ENCODE measurements at places on chromosomes 1 and 21.
A peak's percentile ranks its signal among the peaks of the same experiment; 100 is the strongest.

- DNase-seq = no peak
Measured at GRCh38 chr1:152577168-152577567, 3.1 kb downstream of the LCE3D start.

GRCh38 chr1:212438831-212439237 lies 6.1 kb downstream of the NENF start:
- DNase-seq = no peak

DNA sequence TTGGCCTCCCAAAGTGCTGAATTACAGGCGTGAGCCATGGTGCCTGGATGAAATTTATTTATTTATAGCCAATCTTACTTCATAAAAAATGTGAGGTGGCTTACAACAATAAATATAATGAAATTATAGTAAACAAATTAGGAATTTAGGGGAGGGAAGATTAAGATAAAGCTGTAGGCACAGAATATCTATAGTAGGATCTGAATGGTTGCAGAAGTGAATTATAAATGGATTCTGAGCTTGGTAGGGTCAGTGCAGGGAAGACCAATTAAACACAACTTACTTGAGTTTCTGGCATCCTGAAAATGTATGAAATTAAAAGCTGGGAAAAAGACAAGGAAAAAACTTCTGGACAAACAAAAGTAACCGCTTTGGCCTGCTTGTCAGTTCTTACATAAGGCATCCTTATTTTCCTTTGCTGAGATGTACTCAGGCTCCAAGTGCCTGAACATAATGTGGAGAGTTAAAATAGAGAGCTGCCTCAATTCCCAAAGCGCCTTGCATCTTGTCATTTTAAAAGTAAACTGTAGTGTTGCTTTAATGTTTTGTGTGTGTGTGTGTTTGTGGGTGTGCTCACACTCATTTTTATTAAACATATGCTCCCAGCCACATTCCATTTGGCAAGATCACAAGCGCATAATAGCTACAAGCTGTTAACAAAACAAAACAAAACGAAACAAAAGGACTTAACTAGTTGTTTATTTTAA lies 247.3 kb downstream of the S1PR1 start:
- no peak for DNase-seq

DNA sequence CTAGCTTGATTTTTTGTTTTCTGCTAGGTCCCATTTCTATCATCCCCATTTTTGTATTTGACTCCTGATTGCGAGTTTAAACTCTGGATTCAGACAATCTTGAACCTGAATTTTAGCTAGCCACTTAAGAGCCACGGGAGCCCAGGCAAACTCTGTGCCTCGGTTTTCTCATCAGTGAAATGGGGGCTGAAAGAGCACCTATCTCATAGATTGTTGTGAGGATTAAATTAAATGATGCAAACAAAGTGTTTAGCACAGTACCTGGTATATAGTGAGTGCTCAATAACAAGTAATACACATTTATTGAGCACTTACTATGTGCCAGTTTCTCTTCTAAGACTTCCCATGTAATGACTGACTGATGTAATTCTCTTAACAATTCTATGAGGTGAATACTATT lies 158.1 kb upstream of the POU3F1 start:
- no peak for DNase-seq

DNA sequence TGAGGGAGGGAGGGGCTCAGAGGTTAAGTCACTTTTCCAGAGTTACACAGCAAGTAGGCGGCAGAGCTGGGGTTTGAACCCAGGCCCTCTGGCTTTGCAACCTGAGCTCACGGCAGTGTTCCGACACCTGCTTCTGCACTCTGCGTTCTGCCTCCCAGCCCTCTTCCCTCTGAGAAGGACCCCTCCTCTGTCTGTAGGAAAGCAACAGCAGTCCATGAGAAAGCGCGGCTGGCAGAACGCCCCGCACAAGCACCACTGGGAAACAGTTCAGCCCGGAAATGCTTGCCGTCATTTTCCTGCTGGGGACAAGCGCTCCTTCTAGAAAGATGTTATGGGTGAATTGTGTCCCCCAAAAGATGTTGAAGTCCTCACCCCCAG lies 241.1 kb downstream of the NPHP4 start:
- no peak for DNase-seq

DNA sequence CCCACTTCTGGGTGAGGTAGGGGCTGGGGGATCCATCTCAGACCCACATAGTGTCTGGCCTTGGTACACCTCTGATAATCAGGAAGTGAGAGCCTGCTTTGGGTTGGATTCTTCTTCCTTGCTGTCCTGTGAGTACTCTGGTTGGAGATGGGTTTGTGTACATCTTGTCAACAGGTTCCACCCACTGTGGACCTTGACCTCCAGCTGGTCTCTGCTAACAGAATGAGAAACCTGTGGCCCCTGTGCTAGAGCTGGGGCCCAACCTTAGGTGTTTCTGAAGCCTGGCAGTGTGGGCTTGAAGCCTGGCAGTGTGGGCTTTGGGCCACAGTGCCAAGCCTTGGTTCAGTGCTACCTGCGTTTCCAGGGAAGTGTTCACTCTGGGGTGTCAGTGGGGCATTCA lies 2.6 kb downstream of the ZBTB48 start:
- DNase-seq = no peak

DNA sequence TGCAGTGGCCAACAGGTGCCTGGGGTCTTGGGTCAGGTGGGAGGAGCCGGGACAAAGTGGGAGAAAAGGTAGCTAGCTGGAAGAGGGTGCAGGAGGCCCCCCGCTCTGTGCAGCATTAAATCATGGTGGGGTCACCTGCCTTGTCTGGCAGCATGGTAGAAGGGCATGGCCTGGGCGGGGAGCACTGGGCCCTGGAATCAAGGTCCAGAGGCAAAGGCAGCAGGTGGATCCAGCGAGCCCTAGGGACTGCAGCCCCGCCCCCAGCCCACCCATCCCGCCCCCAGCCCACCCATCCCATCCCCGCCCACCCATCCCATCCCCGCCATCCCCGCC lies 16.7 kb upstream of the TTLL10 start:
- no peak for DNase-seq

GRCh38 chr1:92029241-92029922 lies 403 bp upstream of the EPHX4 start:
- no peak for DNase-seq

- no peak for DNase-seq
Measured at GRCh38 chr1:97243973-97244560, 522.5 kb downstream of the PTBP2 start.

GRCh38 chr1:62407398-62408009 lies 29.3 kb upstream of the USP1 start:
- DNase-seq = peak; percentile 50
